ENCODE measurements at places on chromosomes 2 and 18.

DNA sequence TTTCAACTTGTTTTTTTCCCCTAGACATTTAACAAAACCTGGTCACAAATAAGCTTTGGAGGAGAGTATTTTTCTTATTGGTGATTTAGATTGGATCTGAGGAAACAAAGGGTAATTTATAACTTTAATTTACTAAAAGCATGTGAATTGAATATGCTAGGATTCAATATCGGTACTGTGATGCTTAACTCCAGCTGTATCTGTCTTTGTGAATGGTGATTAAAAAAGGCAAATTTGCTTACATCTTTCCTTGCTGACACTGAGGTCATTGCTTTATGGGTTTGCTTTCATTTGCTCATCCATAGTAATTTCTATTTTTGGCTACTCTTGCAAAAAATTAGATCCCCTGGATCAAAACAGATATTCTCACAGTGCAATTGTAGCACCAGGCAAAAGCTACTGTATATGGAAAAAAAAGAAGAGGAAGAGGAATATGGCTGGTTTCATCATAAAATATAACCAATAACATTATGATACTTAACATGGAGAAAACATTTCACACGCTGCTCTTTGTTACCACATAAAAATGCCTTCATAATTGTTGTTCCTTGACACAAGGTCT, 832.0 kb upstream of the ZEB2 start:
- no peak for DNase-seq

DNA sequence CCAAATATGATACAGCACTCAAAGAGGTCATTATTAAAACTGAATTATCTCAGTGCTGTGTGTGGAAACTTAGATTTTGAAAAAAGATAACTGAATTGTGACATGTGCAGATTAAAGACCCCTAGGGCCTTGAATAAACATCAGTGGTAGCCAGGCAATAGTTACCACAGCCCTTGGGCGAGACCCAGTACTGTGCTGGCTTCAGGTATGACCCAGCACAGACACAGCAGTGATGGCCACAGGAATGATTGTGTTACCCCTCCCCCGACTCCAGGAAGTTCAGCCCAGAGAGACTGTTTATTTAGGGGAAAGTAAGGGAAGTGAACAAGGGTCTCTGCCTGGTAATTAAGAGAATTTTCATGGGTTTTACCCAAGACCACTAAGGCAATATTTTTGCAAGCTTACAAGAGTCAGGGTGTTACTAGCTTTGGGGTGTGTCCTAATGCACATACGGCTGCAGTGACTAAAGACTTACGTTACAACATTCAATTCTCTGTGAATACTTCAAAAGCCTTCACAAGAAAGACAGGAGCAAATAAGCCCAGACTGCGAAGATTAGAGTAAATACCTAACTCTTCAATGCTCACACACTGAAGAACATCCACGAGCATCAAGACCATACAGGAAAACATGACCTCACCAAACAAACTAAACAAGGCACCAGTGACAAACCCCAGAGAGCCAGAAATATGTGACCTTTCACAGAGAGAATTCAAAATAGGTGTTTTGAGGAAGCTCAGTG, 28.2 kb upstream of the ITGAV start:
- DNase-seq, result no peak

GRCh38 chr18:60145776-60146175, 226.8 kb downstream of the MC4R start:
- no peak for DNase-seq

DNA sequence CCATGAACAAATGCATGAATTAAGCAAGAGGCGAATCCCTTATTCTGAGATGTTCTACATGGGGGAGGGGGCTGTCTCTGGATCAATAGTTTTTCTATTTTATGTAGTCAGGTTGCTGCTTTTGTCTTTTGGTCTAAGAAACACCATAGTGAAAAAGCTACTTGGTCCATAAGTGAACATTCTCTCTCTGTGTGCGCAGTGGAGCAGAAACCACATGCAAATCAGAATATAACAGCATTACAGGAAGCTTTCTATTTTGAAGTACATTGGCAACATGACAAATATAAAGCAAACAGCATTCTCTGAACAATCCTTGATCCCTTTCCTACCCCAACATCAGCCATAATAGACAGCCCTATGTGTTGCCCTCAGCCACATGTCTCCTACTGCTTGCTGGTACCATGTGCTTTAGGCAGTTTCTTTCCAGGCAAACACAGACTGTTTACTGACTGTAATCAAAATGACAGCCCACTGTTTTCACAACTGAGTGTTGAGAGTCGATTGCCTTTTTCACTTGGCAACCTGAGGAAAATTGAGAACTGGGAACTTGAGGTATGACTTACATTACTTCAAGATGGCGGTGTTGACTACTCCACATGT, 10.6 kb downstream of the SCN3A start:
- DNase-seq, result no peak

DNA sequence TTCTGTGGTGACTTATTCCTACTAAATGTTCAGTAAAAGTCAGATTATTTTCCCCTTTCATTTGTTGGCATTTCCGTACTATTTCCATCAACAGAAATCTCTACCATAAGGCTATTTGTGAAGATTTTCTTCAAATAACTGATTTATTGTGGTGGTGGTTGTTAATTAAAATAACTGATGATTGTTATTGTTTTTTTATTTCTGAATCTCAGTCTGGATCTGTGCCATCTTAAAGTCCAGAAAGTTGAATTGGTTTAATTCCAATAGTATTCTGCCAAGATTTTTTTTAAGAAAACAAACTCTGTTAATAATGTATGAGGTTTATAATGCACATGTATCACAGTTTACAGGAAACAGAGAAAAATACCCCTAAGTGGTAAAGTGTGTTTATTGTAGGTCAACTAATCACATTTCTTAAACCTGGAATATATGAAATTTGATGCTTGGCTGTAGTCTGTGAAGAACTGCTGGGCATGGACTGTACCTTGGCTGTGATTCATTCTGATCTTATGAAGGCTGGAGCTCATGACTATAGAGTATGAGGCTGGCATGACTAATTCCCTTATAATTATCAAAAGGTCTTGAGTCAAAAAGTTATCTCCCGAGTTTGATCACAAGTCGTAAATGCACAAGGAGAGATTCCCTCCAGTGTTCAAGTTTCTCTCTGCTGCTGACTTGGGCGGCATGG, 134.2 kb upstream of the RND3 start:
- DNase-seq, result no peak

GRCh38 chr2:119827866-119828507, 68.3 kb downstream of the PTPN4 start:
- peak; percentile 18 for DNase-seq

DNA sequence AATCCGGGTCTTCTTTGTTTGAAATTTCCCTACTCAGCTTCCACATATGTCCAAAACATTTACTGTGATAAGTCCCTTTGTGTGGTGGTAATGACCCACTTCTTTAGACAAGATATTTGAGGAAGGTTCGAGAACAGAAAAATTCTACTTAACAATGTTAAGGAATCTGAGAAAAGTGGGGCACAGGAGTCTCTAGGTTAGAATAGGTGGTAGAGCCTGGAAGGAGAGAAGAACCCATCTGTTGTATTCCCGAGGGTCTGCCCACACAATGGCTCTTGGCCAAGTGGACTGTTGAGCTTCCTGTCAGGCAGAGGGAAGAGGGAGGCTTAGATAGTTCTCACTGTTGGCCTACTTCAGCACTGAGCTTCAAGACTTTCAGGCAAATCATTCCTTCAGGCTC, 4.3 kb downstream of the IGFBP2 start:
- DNase-seq, result no peak

GRCh38 chr2:144669196-144669987, 149.5 kb upstream of the ZEB2 start:
- DNase-seq, result no peak

- DNase-seq, result no peak
Measured at GRCh38 chr2:17334300-17334699, 183.9 kb downstream of the RAD51AP2 start.

DNA sequence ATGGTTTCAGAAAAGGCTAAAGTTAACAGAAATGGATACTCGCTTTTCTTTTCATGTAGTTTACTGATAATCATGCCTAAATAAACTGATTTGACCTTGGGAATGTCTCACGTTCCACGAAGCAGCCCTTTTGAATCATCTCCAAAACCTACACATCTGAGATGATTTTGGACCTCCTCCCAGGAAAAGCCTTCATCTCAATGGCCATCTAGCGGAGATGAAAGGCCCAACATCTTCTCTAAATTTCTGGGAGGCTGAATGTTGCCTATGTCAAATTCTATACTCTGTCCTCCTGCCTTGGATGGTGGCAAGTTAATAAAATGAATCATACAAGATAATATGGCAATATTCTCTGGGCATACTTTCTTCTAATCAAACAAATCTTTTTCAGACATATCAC, 448.5 kb downstream of the ZEB2 start:
- no peak for DNase-seq
